ENCODE measurements at places on chromosomes 5 and 9.

GRCh38 chr5:138011991-138012390 lies 20.9 kb downstream of the FAM13B start:
- peak; percentile 45 for DNase-seq

- no peak for DNase-seq
Observed at GRCh38 chr9:123131993-123132392, 98.5 kb downstream of the GPR21 start.

DNA sequence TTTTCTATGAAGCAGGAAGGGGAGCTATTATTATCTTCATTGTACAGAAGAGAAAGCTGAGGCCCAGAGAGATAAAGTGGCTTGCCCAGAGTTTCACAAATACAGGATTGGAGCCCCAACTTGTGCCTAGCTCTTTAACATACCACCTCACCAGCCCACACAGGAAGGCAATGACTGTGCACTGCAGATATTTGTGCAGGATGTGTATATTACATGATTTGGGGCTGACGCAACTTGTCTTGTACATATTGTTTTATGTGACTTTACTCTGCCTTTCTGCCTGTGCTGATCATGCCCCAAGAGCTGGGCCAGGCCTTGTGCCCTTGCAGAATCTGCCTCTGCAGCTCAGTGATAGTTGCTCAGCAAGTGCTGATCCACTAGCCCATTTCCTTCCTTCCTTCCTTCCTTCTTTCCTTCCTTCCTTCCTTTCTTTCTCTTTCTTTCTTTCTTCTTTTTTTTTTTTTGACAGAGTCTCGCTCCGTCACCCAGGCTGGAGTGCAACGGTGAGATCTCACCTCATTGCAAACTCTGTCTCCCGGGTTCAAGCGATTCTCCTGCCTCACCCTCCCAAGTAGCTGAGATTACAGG lies 106.6 kb upstream of the TBCA start:
- DNase-seq: peak; percentile 89

DNA sequence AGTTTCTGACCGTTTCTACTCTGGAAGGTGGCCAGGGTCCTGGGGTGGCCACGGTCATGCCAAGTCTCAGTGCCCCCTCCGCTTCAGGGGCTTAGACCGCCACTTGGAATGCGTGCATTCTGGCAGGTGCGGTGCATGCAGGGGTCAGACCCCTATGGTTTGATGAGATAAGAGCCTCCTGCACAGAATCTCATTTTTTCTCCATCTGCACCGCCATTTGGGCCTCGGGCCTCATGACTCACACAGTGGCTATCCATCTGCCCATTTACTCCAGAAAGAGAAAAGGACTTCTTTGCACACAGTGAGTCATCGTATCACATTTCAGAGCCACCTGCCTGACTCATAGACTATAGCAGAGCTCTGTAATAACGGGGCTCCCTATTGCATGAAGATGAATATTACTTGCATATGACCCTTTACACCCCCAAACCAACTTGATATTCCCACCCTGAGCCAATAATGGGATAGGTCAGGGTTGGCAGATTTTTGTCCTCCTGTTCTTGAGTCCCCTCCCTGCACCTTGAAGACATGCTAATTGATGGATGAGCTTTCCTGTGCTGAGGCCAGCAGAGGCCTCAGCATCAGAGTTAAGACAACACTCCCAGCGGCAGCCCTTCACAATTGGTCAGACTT lies 157.4 kb downstream of the NR3C1 start:
- peak; percentile 99 for DNase-seq

- no peak for DNase-seq
Observed at GRCh38 chr5:131530706-131531331, 104.2 kb downstream of the RAPGEF6 start.

- DNase-seq: no peak
Observed at GRCh38 chr5:54823006-54823405, 162.4 kb downstream of the ESM1 start.
